ENCODE measurements at places on chromosomes 2 and 18.
A peak's percentile ranks its signal among the peaks of the same experiment; 100 is the strongest.

DNA sequence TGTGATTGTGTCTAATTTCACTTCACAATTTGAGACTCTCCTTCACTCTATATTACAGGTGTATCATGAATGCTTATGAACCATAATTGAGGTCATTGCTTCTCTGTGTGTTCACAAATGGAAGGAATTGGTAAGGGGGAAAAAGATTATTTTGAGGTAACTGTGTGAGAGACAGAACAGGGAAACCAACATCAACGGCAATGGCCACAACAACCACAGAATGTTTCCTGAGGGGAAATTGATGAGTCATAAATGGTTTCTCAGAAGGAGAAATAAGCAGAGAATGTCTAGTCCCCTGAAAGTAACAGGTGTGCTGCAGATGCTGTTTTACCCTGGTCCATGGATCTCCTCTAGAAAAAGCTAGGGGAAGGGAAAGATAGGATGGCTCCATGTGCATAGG is 361.2 kb upstream of the GALNT5 start:
- DNase-seq: peak; percentile 3

GRCh38 chr18:34342960-34343359 is 118.2 kb upstream of the NOL4 start:
- no peak for DNase-seq

- DNase-seq: no peak
Measured at GRCh38 chr18:49006641-49007454, 56.1 kb upstream of the SMAD7 start.

GRCh38 chr18:35106013-35106844 is 65.0 kb downstream of the MAPRE2 start:
- no peak for DNase-seq

- no peak for DNase-seq
Measured at GRCh38 chr2:11746807-11747459, 501 bp downstream of the LPIN1 start.
